ENCODE measurements at places on chromosomes 6 and 20. TPM values are rescaled to one million over a fixed set of nuclear protein-coding genes. Genes with fewer than 3 reads are reported as not detected.

DNA sequence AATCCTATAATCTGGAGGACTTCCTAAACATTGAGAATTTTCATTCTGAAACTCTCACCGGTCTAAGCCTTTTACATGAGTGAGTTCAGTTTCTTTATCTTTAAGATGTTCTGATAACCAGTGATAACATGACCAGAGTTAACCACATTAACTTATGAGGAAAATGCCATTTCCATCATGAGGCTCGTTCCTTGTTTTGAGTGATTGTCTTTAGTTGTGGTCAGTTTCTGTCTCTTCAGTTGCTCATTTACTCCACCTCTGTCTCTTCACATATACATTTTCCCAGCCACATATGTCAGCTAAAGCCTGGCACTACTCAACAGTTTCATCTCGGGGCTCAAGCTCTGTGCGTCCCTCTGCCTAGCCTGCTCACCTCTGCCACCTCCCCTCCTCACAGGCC is 70.4 kb downstream of the JAG1 start:
- DNase-seq: no peak

DNA sequence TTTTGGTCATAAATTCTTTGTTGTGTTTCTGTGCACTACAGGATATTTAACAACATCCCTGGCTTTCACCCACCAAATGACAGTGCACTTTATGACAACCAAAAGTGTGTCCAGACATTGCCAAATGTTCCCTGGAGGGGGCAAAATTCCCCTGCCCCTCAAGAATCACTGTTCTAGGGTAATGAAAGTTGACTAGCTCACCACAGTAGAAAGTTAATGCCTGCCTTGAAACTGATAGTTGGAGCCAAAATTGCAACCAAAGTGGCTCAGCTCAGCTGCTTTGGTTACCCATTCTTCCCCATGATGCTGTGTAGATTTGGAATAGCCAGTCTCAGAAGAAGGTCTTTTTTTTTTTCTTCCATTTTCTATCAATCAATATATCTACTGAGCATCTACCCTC is 150.6 kb downstream of the RALGAPA2 start:
- no peak for DNase-seq

- DNase-seq: no peak
Measured at GRCh38 chr6:143097224-143097795, 36.6 kb downstream of the AIG1 start.

- no peak for DNase-seq
Measured at GRCh38 chr6:18550119-18550518, 163.0 kb downstream of the RNF144B start.

DNA sequence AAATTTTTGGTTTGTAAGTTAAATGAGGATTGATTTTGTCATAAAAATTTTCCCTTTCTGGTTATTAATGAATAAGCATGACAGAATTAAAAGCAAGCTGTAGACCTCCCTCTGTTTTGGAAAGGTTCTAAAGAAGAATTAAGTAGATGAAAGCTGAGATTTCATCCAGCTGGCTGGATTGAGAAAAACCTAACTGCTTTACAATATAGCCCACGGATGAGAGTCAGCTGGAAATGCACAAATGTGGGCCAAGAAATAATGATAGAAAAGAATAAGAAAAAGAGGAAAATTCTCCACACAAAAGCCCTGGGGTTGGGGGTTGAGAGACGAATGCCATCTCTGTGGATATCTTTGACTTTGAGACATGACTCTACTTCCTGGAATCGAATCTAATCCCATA is 631.6 kb downstream of the HDGFL1 start:
- DNase-seq: no peak

The RUNX2 gene
- 2.1 TPM for total RNA-seq

The WFDC12 gene
- not detected for total RNA-seq

DNA sequence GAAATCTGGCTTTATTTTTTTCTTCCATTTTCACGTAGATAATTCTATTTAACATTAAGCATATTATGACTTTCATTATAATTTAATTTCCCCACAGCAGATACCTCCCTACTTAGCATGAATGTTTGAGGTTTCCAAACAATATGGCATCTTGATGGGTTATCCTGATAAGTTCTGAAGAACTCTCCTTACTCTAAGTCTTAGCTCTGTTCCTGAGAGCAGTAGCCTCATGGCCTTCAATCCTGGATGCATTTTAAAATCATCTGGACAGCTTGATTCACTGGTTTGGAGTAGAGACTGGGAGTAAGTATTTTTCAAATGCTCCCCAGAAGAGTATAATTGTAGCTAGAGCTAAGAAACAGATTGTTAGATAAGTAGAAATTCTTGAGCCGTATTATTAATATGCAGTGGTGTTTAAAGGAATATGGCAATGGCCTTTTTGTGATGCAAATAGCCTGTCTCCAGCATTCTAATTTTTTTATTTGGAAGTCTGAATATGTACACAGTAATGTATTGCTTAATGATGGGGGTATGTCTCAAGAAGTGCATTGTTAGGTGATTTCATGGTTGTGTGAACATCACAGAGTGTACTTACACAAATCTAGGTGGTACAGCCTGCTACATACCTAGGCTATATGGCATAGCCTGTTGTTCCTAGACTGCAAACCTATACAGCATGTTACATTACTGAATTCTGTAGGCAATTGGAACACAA is 110.5 kb upstream of the EEF1E1 start:
- no peak for DNase-seq

The RBM24 gene
- 2.5 TPM for total RNA-seq

- DNase-seq: no peak
Measured at GRCh38 chr6:20334962-20335361, 66.7 kb upstream of the E2F3 start.

- DNase-seq: no peak
Measured at GRCh38 chr6:145836772-145837171, 22.2 kb upstream of the FBXO30 start.

- DNase-seq: no peak
Measured at GRCh38 chr6:168028181-168028580, 30.7 kb downstream of the KIF25 start.

DNA sequence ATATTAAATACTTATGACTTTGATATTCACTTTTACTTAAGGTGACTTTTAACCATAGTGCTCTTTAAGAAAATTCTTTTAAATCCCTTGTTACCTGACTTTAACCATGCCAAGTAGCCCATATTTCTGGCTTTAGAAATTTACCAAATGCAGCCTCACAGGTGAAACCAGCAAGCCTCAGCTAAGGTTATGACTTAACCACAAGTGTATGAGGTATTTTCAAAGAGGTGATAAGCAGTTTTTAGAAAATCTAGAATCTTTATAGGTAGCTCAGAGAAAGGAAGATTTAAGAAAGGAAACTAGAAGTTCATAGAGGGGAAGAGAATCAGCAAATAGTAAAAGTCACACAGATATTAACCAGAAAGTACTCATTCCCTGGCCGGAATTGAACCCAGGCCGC is 661.9 kb upstream of the GJE1 start:
- no peak for DNase-seq

The ESR1 gene
- total RNA-seq: 0.50 TPM

DNA sequence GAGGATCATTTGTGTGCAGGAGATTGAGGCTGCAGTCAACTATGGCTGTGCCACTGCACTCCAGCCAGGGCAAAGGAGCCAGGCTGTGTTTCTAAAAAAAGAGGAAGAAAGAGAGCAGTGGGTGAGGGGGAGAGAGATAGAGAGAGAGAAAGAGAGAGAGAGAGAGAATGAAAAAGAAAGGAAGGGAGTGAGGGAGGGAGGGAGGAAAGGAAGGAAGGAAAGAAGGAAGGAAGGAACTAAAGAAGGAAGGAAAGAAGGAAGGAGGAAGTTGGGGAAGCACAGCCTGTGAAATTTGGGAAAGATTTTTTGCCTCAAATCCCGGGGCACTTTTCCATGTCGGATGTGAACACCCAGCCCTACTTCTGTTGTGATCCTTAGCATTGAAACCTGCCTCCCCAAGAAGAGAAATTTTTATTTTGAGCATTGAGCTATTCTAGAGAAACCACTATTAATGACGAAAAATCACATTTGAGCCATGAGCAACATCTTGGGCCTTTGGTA is 57.8 kb downstream of the FOXA2 start:
- DNase-seq: no peak

The BRD2 gene
- 75.6 TPM for total RNA-seq

GRCh38 chr6:149701714-149702113 is 16.2 kb downstream of the LATS1 start:
- peak; percentile 21 for DNase-seq

DNA sequence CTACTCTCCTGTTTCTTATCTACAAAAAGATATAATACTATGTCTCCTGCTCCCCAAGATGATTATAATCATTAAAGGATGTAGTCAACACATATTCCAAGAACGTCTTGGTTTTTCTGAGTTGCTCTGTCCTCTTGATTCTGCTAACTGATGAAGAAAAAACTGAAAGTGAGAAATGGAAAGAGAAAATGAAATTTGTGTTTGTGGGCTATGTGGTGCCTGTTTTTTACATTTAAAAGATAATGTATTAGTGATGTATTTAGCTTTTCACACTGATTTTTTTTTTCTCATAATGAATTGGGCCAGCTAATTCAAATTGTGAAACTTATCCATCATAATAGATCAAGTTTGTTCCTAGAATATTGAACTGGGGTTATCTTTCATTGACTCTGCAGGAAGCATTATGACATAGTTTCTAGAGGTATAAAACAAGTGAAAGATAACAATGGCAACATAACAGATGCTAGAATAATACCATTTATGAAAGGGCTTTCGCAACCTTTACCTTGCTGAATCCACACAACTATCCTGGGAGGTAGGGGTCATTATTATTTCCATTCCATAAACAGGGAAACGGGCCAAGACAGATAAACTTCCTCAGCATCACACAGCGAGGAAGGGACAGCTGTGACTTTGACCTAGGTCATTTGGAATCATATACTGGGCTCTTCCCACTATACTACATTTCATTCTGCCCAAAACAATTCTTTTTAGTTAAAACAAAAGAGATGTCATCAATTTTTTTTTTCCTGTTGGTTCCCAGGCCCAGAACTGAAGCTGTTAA is 336.7 kb downstream of the GJA1 start:
- no peak for DNase-seq

DNA sequence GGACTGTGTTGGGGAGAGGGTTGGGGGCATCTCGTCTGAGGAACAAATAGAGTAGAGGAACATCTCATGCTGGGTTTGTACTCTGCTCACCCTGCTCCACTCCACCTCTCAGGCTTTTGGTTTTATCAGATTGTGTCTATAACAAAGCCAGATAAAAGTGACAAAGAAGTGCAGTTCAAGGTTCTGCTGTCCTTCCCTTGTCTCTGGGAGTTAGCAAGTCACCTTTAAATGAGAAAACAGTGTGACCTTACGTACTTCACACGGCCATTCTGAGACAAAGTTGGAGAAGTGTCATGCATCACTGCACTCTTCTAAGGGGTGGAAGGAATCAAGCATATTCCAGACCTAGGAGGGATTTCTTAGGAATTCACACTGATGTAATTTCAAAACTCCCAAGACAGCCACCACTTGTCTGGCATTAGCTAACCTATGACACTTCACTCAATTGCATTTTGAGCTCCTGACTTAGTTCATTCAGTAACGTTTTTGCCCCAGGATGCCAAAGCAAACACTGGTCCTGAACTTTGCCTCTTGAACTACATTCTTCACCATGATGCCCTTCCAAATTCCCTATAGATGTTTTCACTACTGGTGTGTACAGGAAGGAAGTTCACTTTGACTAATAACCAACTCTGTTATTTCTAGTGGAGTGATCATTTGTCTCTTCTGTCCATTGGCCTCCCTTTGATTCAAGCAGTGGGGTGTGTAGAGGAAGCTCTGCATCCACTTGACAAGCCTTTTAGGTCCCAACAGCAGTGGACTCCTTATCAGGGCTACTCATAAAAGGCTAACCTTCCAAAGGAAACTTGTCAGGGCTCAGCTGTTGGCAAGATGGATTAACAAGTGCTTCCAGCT is 647.6 kb upstream of the FLRT3 start:
- DNase-seq: peak; percentile 47

- DNase-seq: no peak
Measured at GRCh38 chr6:159304641-159305040, 135.4 kb downstream of the FNDC1 start.

The COL20A1 gene
- not detected for total RNA-seq

- DNase-seq: peak; percentile 97
Measured at GRCh38 chr6:35370124-35370741, 27.9 kb downstream of the PPARD start.

The SIRPG gene
- not detected for total RNA-seq

DNA sequence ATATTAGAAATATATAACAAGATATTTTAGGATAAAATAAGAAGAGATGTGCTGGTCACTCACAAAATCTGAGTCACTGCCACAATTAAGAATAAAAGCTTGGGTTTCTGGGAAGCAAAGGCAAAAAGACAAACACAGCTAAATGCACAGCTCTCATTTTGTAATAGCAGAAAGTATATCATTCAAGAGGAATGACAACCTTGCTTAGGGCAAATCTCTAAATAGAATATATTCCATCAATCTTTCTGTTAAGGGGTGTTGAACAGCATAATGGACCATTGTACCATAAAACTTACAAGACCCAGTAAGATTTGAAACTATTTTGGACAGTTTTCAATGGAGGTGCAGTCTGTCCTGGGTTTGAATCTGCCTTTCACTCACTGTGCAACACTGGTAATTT is 464.9 kb upstream of the SOX4 start:
- no peak for DNase-seq

DNA sequence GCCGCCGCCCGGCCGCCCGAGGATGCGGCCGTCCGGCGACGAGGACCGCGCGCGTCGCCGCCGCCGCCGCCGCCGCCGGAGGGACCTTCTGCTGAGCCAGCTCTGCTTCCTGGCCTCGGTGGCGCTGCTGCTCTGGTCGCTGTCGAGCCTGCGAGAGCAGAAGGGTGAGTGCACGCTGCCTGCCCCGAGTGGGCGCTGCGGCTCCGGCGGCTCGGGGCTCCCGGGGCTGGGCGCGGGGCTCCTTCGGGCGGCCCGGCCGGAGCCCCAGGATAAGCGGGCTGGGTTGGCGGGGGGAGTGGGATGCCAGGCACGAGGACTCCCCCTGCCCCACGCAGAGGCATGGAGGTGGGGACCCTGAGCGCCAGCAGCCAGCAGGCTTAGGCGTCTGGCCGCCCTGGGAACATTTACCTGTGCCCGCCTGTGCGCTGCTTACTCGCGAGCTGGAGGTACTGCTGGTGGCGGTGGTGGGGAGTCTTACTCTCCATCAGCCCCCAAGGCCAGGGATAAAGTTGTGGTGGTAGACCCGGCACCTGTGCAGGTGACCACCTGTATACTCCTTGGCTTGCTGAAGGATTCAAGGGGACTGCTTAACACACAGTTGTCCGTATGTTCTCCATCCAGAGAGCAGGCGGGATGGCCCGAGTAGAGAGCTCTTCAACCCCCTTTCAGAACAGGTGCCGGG is 520 bp downstream of the SLC24A3 start:
- DNase-seq: peak; percentile 31

- no peak for DNase-seq
Measured at GRCh38 chr20:38630727-38631126, 29.1 kb downstream of the ARHGAP40 start.

- DNase-seq: no peak
Measured at GRCh38 chr6:34472425-34472824, 6.5 kb downstream of the PACSIN1 start.

The PSORS1C2 gene
- not detected for total RNA-seq

The ETV7 gene
- total RNA-seq: 1.0 TPM

GRCh38 chr6:168557512-168557911 is 116.5 kb downstream of the SMOC2 start:
- no peak for DNase-seq

GRCh38 chr6:122621638-122622037 is 11.4 kb downstream of the PKIB start:
- no peak for DNase-seq
